Stromal cell of bone marrow (primary cell): ENCODE measurements at places on chromosomes 6 and 20.

GRCh38 chr6:17831135-17831534 is 124.4 kb upstream of the NUP153 start:
- peak; percentile 78 for DNase-seq

- no peak for DNase-seq
These were observed 5.6 kb upstream of the BEND6 start for GRCh38 chr6:56949265-56949664.

DNA sequence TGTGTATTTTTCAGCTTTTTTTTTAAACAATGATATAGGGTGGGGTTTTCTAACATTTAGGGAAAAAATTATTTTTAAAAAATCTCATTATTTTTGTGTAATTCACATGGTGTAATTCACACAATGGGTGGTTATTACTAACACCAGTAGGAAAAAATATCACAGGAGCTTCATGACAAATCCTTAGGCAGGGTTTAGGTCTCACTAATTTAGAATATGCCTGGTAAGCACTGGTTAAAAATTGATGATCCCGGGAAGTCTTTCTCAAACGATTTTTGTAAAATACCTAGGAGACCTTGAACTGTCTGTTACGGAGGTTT is 29.5 kb upstream of the ZNF217 start:
- no peak for DNase-seq

GRCh38 chr20:55974491-55975202 is 30.7 kb downstream of the CBLN4 start:
- no peak for DNase-seq

DNA sequence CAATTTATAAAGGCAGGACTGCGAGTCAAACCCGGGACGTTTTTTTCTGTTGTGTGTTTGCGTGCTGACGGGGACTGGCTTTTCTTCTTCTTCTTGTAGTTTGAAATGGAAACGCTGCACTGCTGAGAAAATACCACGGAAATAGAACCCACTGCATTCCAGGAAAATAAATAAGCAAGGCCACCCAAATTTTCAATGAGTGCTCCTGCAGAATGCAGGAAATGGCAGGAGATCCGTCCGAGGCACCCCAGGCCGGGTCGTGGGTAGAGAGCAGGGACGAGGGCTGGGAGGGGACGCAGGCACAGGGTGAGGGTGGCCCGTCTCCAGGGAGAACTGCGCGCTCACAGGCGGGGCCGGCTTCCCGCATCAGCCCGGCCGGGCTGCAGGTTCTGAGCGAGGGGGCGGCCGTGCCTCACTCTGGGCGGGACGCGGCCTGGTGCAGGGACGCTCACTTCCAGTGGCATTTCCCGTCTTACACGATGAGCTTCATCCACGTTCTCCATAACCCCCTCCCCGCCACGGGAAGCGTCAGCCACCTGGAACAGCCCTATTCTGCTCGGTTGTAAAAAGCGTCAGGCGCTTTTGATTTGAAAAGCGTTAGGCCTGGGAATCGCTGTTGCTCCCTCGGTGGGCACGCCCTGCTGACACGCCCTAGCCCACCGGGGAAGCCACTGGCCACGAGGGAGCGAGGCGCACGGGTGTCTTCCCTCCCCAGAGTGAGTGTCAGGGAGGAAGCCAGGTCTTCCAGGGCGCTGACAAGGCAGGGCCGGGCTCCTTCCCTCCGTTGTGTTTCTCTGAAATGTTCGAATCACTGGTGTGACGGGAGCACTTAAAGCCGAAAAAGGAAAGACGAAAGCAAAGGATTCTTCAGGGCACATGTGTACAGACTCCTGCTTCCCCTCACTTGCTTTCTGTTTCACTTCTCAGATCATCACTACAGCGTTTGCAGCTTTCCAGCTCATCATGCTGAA is 17.9 kb upstream of the EXOC2 start:
- DNase-seq: peak; percentile 35

DNA sequence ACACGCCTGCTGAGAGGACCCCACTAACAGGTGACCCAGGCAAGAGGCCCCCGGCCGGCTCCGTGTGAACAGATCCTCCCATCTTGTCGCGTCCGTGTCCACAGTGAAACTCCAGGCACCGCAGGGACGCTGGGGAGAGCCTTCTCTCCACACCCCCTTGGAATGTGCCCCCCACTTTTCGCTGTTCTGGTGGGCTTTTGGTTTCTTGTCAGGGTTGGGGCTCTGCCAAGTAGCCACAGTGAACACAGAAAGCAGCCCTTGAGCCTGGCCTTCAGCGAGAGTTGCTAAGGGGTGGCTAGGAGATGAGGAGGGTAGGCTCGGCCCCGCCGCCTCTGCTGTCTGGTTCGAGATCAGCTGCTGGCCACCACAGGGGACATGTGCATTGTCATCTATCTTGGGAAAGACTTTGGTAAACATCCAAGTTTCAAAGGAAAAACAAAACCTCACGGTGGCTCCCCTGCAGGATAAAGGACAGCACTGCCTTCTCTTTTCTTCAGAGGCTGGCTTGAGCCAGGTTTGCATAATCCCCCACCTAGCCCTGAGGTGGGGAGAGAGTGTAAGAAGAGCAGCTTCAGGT is 22.7 kb downstream of the SYNDIG1 start:
- no peak for DNase-seq

GRCh38 chr6:169953686-169954085 is 202.3 kb downstream of the ERMARD start:
- no peak for DNase-seq

- no peak for DNase-seq
These were observed 315.4 kb upstream of the CDYL start for GRCh38 chr6:4460586-4461475.

DNA sequence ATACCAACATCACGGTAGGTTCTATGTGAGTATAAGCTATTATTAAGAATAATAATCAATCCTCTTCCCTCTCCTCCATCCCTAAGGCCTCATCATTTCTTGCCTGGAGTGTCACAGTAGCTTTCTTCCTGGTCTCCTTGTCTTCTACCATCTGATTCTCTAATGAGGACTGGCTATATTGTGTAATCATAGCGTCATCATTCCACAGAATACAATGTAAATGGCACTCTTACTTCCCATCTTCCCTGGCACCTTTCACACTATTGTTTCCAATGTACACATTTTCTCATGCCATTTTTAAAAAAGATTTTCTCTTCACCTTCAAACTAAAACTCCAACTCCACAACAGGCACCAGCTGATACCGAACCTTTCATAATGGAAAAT is 2.2 kb upstream of the BTN3A2 start:
- no peak for DNase-seq

GRCh38 chr20:33680686-33681085 is 5.5 kb downstream of the E2F1 start:
- DNase-seq: peak; percentile 82
